ENCODE measurements at places on chromosomes 2 and 18. TPM values are rescaled to one million over a fixed set of nuclear protein-coding genes. Genes with fewer than 3 reads are reported as not detected.

COBLL1 gene
- 5.7 TPM for total RNA-seq

HOXD13 gene
- total RNA-seq = not detected

ALPP gene
- total RNA-seq = not detected

GPR155 gene
- 1.3 TPM for total RNA-seq

MC4R gene
- total RNA-seq = not detected

GKN2 gene
- not detected for total RNA-seq

PTCD3 gene
- 63.8 TPM for total RNA-seq

OSBPL6 gene
- total RNA-seq = 3.9 TPM

HS6ST1 gene
- total RNA-seq = 13.0 TPM

DUSP2 gene
- 0.54 TPM for total RNA-seq

GPR55 gene
- total RNA-seq = not detected

REEP1 gene
- 0.09 TPM for total RNA-seq

Data from endothelial cell of coronary artery (primary cell).